Cardiac fibroblast (primary cell): ENCODE measurements at places on chromosomes 1 and 21.
A peak's percentile ranks its signal among the peaks of the same experiment; 100 is the strongest.

DNA sequence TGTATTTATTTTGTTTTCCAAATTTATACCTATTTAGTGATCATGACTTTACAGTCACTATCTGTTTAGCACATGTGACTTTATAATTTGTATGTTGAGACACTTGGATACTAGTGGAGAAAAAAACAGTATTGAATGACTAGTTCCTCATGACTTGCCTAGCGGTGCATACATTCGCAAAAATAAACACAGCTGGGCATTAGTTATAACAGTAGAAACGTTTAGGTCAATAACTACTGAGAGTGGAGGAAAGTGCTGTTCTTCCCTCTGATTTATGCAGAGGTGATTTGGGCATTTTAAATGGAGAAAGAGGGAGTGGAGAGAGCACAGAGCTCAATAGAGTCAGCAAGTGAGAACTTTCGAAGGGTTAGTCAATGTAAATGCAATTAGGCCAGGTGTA is 1679.0 kb upstream of the B3GALT2 start:
- no peak for DNase-seq

DNA sequence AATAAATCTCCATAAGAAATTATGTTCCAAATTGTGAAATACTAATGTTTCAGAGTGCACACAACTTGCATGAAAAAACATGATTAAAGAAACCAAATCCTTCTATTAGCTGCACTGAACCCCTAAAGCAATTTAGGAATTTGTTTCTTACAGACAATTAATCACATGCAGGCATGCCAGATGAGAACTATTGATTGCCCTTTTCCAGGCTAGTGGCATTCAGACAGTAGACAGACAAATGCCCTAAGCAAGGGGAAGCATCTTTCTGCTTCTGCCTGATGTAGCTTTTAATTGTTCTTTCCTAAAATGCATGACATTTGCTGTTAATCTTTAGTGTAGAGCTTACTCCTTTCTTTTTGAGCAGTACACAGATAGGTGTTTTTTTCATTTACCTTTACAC is 229.5 kb downstream of the DPYD start:
- no peak for DNase-seq

- DNase-seq: peak; percentile 41
Measured at GRCh38 chr1:40861224-40862003, 749 bp downstream of the CITED4 start.

DNA sequence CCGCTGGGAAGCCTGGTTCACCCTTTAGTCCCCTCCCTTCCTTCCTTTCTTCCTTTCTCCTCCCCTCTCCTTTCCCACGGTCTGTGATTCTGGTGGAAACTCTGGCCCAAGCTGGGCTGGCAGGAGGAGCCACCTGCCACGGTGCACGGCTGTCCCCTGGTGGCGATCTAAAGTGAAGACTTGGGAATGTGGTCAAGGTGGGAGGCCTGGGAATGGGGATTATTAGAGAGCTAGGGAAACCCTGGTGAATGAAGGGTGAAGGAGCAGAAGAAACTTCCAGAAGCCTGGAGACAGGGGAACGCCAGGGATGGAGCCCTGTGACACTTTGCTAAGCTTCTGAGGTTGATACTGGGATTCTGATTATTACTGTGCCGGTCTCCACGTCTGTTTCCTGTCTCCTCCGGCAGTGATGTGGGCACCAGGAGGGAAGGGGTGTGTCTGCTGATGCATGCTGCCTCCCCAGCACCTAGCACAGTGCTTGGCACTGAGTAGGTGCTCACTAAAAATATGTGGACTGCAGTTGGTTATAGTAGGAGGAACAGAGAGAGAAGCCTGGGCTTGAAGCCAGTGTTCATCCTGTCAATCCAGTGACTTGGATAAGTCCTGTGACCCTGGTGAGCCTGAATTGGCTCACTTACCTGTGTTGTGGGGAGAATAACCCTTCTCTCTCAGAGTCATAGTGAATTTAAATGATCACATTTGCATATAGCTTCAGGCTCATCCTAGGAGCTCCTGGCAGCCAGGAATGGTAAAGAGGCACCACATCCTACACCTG is 71.2 kb upstream of the NBPF3 start:
- DNase-seq: peak; percentile 89

GRCh38 chr1:218946147-218946546 is 227.5 kb upstream of the LYPLAL1 start:
- no peak for DNase-seq

DNA sequence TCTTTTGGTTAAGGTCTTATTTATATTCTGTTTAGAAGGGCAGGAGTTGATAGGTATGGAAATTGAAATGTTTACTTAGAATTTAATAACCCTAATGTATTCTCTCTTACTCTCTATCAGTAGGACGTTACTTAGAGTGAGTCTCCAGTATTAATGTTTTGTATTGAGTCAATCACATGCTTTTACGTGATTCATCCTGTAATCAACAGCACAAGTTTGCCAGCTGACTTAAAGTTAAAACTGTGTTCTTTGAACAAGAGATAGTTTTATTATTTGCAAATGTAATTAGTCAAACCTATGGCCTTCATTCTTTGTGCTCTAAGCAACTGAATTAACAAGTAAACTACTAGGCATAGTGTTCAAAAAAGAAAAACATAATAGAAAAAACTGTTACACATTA is 57.3 kb downstream of the PKN2 start:
- DNase-seq: peak; percentile 66

GRCh38 chr1:53454019-53454418 is 5.2 kb upstream of the DMRTB1 start:
- DNase-seq: no peak
